ENCODE measurements at places on chromosomes 6 and 20. TPM values are rescaled to one million over a fixed set of nuclear protein-coding genes. Genes with fewer than 3 reads are reported as not detected.

RFX6 gene
- not detected for total RNA-seq

NT5E gene
- 5.2 TPM for total RNA-seq

GJA10 gene
- total RNA-seq, result not detected

DNA sequence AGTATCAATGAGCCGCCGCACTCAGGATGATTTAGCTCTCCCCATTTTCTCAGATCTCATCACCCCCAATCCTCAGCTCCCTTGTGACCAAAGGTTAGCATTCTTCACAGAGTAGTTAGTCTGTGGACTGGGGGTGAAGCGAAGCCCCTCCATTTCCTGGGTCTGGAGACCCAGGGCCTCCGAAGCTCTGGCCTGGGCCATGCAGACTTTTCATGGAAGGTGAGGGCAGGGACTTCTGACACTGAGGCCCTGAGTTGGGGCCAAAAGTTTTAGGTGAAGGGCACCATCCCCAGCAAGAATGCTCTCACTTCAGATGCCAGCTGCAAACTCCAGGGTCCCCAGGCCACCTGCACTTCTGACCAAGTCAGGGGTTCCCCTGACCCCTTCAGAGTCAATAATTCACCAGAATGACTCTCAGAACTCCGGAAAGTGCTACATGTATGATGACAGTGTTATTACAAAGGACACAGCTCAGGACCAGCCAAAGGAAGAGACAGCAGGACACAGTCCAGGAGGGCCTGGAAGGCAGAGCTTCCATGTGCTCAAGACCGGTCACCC lies 65.7 kb upstream of the DUSP22 start:
- H3K4me3 ChIP-seq, result no peak overlapping the region
- DNase-seq, result no peak
- H3K36me3 ChIP-seq, result no peaks in the 10 kb centered on the region
- H3K4me1 ChIP-seq, result peaks cover 75% of the 10 kb centered on the region

DNA sequence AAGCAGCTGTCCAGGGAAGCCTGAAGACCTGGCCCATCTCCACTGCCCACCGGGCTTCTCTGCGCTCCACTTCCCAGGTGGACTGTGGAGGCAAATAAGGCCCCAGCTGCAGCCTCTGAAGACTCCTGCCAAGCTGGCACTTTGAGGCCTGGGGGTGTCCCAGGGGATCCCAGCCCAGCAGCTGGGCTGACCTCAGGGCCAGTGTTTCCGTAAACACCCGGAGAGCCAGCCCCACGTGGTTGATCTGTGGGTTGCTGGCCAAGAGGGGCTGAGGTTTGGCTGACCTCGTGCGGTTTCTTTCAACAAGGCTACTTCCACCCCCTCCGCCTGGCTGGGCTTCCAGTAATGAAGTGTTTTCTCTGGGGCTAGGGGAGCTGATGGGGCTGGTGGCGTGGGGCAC lies 12.4 kb upstream of the CCN5 start:
- no peak for DNase-seq
- H3K36me3 ChIP-seq, result no peaks in the 10 kb centered on the region
- no peak overlapping the region for H3K4me3 ChIP-seq
- H3K4me1 ChIP-seq, result no peaks in the 10 kb centered on the region
- no peak overlapping the region for H3K27ac ChIP-seq
- no peaks in the 10 kb centered on the region for H3K27me3 ChIP-seq

GRCh38 chr20:48808382-48809034 lies 19.3 kb downstream of the PREX1 start:
- no peak for DNase-seq
- H3K4me3 ChIP-seq, result no peak overlapping the region
- H3K4me1 ChIP-seq, result peaks cover 46% of the 10 kb centered on the region
- H3K27me3 ChIP-seq, result no peaks in the 10 kb centered on the region
- H3K36me3 ChIP-seq, result peaks cover 56% of the 10 kb centered on the region

GRCh38 chr6:37175332-37176267 lies 5.6 kb downstream of the PIM1 start:
- H3K27ac ChIP-seq, result peak overlapping the region; percentile 91
- H3K27me3 ChIP-seq, result no peaks in the 10 kb centered on the region
- H3K36me3 ChIP-seq, result peaks cover 68% of the 10 kb centered on the region
- peak overlapping the region; percentile 84 for H3K4me3 ChIP-seq

DNA sequence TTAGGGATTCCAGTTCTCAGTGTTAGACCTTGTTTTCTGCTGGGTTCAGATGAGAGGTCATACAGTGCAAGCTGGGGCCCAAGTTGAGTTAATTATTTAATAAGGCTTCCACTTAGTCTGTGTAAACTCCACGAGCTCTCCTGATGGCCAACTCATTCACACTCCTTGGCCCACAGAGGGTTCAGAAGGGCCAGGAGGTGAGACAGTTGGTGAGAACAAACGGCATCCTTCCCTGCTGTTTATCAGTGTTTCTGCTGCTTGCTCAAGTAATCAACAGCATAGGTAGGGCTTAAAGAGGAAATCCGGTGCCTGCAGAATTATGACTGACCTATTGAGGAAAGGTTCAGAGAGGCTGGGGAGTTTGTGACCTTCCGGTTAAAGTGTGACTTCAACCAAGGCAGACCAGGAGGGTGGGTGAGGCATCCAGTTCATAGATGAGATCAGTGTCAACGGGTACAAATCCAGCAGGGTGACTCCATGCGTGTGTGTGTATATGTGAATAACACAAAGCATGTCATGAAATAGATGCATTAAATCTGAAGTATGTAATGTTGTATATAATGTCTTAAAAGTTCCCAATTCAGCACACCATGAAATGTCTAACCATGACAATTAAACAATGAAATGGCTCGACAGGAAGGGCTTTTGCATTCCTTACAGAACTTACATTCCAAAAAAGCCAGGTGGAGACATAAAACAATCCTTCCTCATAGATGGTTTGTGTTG lies 37.4 kb upstream of the BCAS1 start:
- no peaks in the 10 kb centered on the region for H3K36me3 ChIP-seq
- H3K27me3 ChIP-seq, result no peaks in the 10 kb centered on the region
- H3K27ac ChIP-seq, result no peak overlapping the region
- DNase-seq, result no peak

DNA sequence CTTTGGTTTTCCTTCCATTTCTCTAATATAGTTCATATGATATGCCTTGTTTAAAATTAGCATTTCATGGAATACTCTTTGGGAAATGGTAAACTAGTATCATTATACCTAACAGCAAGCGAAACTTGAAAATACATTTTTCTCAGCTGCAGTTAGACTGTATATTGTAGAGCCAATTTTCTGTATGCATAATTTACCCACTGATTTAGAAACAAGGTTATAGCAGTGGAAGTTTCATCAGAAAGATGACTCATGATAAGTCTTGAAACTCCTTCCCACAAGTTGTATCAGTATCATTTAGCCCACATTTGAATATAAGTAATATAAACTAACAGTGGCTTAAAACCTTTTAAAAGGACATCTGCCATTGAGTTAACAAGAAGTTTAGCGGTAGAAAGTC lies 164.8 kb upstream of the BMP5 start:
- H3K4me3 ChIP-seq, result no peak overlapping the region
- DNase-seq, result no peak
- no peaks in the 10 kb centered on the region for H3K4me1 ChIP-seq
- H3K27me3 ChIP-seq, result no peaks in the 10 kb centered on the region
- H3K36me3 ChIP-seq, result no peaks in the 10 kb centered on the region
- no peak overlapping the region for H3K27ac ChIP-seq

GRCh38 chr6:64217721-64218620 lies 582.4 kb downstream of the PHF3 start:
- no peaks in the 10 kb centered on the region for H3K4me1 ChIP-seq
- DNase-seq, result no peak
- H3K27me3 ChIP-seq, result no peaks in the 10 kb centered on the region
- no peak overlapping the region for H3K27ac ChIP-seq
- no peaks in the 10 kb centered on the region for H3K36me3 ChIP-seq
- H3K4me3 ChIP-seq, result no peak overlapping the region

GRCh38 chr6:53822401-53823125 lies 27.8 kb downstream of the LRRC1 start:
- H3K27ac ChIP-seq, result no peak overlapping the region
- H3K4me1 ChIP-seq, result peaks cover 11% of the 10 kb centered on the region
- no peaks in the 10 kb centered on the region for H3K36me3 ChIP-seq
- no peaks in the 10 kb centered on the region for H3K27me3 ChIP-seq

GRCh38 chr20:14193885-14194284 lies 143.5 kb downstream of the FLRT3 start:
- H3K4me1 ChIP-seq, result no peaks in the 10 kb centered on the region
- H3K27me3 ChIP-seq, result no peaks in the 10 kb centered on the region
- no peak overlapping the region for H3K27ac ChIP-seq
- DNase-seq, result no peak
- no peak overlapping the region for H3K4me3 ChIP-seq

Data from activated CD8-positive, alpha-beta T cell treated with anti-CD3 and anti-CD28 coated beads for 36 hours (primary cell).